ENCODE measurements at places on chromosomes 2 and 18.

- no peak for DNase-seq
Measured at GRCh38 chr2:198116756-198117155, 312.4 kb downstream of the PLCL1 start.

DNA sequence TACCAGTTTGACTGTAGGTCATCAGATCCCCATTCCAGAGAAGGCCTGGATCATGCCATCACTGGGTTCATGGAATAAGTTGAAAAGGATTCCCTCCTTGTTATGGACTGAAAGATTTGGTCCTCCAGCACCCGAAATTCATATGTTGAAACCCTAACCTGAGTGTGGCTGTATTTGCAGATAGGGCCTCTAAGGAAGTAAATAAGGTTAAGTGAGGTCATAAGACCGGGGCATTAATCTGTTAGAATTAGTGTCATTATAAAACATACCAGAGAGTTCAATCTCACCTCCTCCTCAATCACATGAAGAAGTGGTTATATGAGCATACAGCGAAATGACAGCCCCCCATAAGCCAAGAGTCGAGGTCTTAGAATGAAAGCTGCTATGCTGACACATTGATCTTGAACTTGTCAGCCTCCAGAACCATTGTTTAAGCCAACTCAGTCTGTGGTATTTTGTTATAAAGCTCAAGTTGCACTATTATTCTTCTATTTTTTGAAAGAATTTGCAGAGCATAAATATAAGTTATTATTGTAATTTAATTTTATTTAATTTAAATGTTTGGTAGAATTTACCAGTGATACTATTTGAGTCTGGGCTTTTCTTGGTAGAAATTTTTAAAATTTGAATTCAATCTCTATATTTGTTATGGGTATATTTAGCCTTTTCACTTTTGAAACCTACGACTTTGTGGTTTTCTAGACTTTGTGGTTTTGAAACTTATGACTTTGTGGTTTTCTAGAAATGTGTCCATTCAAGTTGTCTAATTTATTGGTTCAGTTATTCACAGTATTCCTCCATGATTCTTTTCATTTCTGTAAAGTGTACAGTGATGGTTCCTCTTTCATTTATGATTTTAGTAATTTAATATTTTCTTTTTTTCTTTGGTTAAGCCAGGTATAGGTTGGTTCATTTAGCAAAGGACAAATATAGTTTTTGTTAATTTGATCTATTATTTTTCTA, 1206.7 kb upstream of the CDH2 start:
- DNase-seq: no peak

- no peak for DNase-seq
Measured at GRCh38 chr2:141599721-141600120, 531.1 kb downstream of the LRP1B start.

- no peak for DNase-seq
Measured at GRCh38 chr18:6881034-6881820, 151.7 kb downstream of the ARHGAP28 start.

DNA sequence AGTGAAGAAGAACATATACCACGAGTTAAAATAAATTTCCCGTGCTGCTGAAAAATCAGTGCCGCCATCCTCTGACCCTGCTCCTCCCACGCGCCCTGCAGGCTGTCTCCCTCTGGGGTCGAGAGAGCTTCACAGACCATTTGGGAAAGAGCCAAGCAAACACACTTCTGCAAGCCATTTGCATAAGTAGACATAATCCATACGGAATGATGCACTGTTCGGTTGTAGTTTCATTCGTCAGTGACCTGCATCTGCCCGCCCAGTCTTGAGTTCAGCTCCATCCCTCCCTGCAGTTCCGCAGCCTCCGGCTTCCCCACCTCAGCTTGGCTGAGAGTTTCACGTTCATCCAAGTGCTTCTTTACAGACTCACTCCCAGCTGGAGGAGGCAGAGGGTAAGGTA, 69.6 kb downstream of the TRAPPC12 start:
- DNase-seq: no peak

GRCh38 chr2:129345540-129345939, 633.9 kb upstream of the RAB6C start:
- DNase-seq: no peak

DNA sequence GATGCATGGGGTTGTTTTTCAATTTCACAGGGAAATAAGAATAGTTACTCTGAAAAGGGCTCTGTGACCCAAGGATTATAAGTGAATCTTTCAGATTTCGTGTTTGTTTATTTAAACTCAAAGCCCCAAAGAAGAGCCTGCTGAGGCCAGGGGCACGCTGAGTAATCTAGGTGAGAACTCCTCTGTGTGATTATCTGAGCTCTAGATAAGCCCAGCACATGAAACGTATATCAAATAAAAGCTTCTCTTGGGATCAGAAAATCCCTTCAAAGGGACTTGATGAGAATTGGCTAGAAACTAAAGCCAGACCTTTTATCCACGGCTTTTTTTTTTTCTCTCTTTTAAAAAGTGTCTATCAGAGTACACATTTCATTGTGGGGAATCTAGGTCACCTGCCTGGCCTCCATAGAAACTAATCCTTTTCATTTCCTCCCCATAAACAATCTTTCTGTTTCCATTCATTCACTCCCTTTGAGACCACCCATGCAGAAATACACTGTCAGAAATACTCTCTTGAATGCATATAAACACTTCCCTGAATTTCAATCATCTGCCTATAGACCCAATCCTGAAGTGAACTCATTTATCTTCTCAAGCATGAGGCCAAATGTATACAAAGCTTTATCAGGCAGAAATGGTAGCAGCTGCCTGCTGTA, 137.4 kb downstream of the RIT2 start:
- no peak for DNase-seq

- DNase-seq: no peak
Measured at GRCh38 chr2:98907966-98908905, 27.8 kb downstream of the CRACDL start.

GRCh38 chr2:160207804-160208654, 8.0 kb upstream of the ITGB6 start:
- DNase-seq: no peak

DNA sequence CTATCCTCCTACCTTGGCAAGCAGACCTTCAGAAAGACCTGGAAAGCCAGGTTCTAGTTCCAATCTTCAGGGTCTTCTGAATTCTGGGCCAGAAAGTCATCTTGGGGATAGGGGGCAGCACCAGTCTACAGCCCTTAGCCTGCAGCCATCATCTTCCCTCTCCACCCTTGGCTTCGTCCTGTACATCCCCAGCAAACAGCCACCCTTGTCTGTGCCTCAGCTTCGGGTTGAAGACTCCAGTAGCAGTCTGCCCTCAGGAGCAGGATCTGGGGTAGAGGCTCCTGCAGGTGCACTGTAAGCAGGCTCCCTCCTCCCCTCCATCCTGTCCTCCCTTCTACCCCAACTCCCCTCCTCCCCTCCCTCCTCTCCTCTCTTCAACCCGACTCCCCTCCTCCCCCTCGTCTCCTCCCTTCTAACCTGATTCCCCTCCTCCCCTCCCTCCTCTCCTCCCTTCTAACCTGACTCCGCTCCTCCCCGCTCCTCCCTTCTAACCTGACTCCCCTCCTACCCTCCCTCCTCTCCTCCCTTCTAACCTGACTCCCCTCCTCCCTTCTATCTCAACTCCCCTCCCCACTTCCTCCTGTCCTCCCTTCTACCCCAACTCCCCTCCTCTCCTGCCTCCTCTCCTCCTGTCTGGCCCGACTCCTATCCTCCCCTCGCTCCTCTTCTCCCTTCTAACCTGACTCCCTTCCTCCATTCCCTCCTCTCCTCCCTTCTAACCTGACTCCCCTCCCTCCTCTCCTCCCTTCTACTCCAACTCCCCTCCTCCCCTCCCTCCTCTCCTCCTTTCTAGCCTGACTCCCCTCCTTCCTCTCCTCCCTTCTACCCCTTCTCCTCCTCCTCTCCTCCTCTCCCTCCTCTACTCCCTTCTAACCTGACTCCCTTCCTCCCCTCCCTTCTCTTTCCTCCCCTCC, 90.1 kb upstream of the SMAD2 start:
- no peak for DNase-seq

- no peak for DNase-seq
Measured at GRCh38 chr2:234267534-234267933, 217.0 kb downstream of the SPP2 start.

DNA sequence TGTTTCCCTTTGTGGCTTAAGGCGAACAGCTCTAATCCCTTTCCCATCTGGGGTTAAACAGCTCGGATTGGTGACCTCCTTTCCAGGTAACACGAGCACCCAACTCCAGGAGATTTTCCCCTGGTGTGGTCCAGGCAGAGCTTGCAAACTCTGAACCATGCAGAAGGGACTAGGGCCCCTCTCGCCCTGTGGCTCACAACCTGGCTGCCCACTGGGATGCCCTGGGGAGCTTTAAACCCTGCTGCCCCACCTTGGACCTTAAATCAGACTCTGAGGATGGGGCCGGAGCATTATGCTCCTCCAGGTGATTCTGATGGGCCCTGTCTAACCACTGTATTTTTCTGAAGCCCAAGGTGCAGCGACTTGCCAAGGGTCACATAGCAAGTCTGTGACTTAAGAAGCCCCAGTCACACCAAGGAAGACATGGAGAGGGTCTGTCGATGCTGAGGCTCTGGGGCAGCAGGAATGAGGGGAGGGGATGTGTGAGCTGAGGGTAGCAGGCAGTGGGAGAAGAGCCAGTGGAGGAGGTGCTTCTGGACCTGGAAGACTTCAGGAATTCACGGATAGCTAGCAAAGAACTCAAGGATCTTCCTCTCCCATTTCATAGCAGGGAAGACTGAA, 5.9 kb downstream of the ARID5A start:
- no peak for DNase-seq

- DNase-seq: no peak
Measured at GRCh38 chr2:40440835-40441234, 11.1 kb downstream of the SLC8A1 start.

GRCh38 chr18:22467760-22468553, 50.2 kb upstream of the CTAGE1 start:
- no peak for DNase-seq

GRCh38 chr2:217520356-217521010, 482.3 kb downstream of the TNS1 start:
- no peak for DNase-seq

GRCh38 chr18:51461956-51462355, 264.5 kb upstream of the MEX3C start:
- DNase-seq: no peak

GRCh38 chr18:27728659-27729058, 448.3 kb downstream of the CDH2 start:
- no peak for DNase-seq

GRCh38 chr2:235347691-235348090, 146.2 kb upstream of the AGAP1 start:
- no peak for DNase-seq

GRCh38 chr2:48120112-48120511, 213.8 kb upstream of the FBXO11 start:
- DNase-seq: no peak

GRCh38 chr2:182113334-182113733, 127.7 kb downstream of the PPP1R1C start:
- no peak for DNase-seq

- DNase-seq: no peak
Measured at GRCh38 chr18:27378431-27379095, 193.5 kb upstream of the CHST9 start.

GRCh38 chr18:34626404-34627136, 83.5 kb upstream of the DTNA start:
- DNase-seq: no peak

DNA sequence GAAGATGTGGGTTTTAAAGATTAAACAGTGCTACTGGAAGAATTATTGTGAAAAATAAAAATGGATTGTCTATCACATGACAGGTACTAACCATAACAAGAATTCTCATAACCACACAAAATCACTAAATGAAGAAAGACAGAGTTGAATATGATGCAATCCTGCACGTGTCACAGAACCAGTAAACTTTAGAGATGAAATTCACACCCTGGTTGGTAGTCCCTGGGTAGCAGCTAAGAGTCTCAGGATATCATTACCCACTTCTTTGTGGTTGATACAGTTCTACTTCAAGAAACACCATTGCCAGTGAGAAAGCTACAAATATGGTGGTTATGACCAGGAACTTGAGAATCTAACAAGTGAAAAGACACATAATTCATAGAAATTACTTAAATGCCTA, 450.2 kb downstream of the ERBB4 start:
- no peak for DNase-seq

GRCh38 chr2:157307021-157307420, 18.6 kb downstream of the ERMN start:
- DNase-seq: no peak

DNA sequence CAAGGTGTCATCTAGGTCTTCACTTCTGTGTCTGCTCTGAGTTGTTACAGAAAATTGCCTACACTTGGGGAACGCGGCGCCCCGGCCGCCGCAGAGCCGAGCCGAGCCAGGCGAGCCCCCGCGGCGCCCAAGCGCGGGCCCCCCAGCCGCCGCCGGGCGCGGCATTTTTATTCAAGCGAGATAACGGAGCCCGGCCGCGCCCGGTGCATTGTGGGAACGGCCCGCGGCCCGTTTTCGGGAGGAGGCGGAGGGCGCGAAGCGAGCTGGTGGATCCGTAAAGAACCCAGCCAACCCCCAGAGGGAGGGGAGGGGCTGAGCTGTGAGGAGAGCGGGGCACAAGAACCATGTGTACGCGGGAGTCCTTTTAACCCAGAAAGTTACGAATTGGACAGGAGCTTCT, 191.8 kb downstream of the FTCDNL1 start:
- DNase-seq: no peak

DNA sequence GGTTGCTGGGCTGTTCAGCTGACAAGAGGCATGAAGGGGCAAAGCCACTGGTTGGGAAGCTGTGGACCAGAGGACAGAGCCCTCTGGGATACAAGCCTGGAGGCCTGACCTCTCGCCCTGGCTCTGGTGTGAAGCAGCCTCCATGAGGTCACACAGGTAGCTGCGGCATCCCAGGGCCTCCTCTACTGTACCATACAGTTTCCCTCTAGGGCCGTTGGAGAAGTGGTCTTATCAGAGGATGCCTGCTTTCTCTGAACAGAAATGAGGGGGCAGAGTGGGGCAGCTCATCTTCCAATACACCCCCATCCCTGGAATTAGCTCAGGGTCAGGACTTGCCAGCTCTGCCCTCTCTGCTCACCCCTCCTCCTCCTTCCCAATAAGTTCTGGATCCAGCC, 135.1 kb upstream of the SMAD2 start:
- DNase-seq: no peak

Measured in D721Med (cell line).